ENCODE measurements at places on chromosomes 2 and 18.

GRCh38 chr2:240687741-240688552 is 3.7 kb upstream of the AQP12A start:
- no peak for DNase-seq

GRCh38 chr2:142321706-142322280 is 191.0 kb upstream of the LRP1B start:
- no peak for DNase-seq

DNA sequence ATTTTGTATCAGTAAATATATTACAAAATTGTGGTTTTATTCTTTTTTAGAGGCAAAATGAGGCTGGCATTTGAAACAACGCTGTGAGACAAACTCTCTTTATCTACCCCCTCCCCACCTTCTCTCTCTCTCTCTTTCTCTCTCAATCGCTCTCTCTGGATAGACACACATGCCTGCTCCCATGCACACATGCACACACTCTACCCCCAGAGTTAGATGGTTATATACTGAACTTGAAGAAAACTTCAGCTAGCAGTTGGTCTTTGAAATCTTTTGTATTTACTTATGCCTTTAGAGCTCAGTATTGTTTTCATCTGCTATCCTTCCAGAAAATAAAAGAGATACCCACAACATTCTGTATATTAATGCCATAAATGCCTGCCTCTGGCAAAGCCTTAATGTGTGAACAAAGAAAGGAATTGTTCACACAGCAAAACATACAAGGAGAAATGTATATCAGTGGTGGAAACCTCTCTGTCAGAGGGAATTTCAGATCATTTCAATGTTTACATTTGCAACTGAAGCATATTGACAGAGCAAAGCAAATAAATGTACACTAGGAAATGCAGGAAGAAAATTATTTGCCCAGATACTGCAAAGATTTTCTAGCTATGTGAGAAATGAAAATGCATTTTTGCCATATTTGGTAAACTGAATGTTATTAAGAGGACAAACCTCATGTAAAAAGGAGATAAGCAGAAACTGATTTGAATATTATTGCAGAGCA is 217.0 kb upstream of the UBE2E3 start:
- no peak for DNase-seq

DNA sequence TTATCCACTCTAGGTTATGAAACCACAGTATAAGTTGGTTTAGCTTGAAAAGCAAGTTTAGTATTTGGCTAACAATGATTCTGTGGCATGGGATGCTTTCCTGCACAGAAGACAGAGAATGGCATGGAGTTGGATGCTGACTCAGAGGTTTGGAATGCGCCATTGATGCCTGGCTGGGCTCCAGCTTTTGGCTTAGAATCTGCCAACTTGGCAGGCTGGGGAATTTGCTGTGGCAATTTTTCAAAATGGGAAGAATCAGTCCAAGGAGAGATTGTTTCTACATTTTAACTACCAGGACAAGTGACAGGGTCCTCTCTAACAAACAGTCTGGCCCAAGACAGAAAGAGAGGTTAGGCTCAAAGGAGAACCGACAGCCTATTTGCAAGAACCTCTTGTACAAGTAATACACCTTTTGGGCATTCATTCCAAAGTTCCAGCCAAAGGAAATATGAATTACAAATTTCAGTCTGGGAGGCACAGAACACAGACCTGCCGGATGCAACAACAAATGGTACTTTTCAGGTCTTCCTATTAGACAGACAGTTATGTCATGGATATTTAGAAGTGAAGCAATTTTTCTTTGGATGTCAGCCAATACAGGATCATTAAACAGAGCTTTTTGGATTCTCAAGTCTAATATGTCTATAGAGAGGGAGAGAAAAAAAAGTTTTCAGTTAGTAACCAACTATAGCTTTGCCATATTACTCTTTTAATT is 1027.7 kb downstream of the TMEM182 start:
- no peak for DNase-seq

DNA sequence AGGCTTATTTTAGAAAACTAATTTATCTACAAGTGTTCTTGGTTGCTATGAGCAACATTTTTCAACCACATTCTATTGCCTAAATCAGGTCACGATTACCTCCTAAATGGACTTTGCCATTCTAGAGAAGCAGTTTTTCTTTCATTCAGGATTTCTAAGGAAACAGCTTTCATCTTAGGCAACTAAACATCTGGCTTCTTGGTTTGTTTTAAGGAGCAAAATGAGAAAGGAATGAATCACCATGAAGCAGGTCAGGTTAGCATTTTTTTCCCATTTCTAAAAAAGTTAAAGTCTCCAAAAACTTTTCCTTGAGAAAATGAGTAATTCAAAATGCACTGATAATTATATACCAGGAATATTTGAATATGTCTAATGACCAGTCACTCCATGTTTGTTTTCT is 114.8 kb downstream of the GAREM1 start:
- no peak for DNase-seq

DNA sequence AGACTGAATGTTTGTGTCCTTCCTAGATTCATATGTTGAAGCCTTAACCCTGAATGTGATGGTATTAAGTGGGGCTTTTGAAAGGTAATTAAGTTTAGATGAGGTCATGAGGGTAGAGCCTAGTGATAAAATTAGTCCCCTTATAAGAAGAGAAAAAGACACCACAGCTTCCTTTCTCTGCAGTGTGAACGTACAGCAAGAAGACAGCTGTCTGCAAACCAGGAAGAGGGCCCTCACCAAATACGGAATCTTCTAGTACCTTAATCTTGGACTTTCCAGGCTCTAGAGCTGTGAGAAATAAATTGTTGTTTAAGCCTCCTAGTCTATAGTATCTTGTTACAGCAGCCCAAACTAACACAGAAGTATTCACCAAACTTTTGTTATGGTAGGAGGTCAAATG is 57.1 kb upstream of the CYTIP start:
- no peak for DNase-seq

- no peak for DNase-seq
Observed at GRCh38 chr2:74872389-74872836, 38.5 kb downstream of the HK2 start.

DNA sequence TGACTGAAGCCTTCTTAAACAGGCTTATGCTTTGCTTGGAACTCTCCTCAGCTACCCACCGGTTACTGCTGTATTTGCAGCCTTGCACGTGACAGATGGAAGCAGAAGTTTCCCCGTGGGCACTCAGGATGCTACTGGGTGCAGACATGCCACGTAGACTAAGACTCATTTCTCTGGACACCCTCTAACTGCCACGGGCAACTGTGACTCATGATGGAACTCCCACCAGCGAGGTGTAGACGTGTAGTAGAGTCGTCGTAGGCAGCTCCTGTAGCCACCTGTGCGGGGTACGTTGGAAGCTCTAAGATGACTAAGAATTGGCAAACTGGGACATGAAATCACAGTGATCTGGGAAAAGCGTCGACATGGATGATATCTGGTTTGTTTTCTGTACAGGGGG is 27.5 kb downstream of the TSHZ1 start:
- no peak for DNase-seq

DNA sequence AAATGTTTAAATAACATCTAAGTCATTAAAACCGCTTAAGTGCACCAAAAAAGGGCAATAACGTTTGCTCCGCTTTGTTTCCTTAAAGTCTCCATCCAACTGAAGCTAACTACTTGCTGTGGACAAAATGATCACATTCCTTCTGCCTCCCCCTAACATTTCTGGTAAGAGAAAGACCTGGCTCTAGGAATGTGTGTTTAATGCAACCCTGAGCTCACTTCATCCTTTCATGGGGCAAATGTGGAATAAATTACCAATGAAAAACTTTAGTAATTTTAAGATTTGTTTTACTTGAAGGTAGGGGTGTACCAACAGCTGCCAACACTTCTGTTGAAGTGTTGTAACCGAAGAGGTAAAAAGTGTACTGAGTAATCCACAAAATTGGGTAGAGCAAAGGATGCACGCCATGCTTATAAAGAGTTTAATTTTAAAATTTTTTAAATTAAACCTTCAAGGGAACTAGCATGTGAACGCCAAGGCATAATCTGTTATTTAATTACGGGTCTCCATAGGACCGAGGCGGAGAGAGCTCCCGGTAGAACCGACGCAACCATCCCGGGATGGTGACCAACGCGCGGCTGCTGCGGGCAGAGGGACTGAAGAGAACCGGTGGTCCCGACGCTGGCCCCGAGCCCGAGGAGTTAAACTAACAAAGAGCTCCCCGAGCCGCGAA is 1.1 kb downstream of the HNRNPLL start:
- peak; percentile 51 for DNase-seq

GRCh38 chr2:99468155-99468554 is 21.7 kb downstream of the REV1 start:
- no peak for DNase-seq

- no peak for DNase-seq
Observed at GRCh38 chr18:73120626-73121025, 252.8 kb upstream of the NETO1 start.

DNA sequence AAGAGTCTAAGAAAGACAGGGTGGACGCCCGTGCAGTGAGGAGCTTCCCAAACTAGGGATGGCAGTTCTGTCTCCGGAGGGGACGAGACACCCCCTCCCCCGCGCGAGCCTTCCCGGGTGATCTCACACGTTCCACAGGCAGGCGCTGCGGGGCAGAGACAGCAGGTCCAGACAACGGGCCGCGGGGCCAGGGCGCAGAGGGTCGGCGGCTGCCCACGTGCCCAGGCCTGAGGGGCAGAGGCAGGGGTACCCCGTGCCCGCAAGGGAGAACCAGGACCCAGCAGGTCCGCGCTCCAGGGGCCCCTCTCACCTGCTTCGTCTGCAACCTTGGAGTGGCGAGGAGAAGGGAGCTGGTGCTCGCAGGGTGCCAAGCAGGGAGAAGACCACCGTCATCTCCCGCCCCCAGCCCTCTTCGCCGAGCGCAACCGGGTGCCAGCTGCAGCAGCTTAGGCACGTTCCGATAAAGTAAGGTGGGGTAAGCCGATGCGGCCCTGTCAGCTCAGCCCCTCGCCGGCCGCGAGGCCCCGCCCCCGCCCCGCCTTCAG is at the start of gene GPR155:
Gene GPR155 (minus strand): TSS at position 467 of the 545 bp plus-strand sequence. CDS start 5,073 bp downstream, outside the sequence.
- DNase-seq: peak; percentile 67

DNA sequence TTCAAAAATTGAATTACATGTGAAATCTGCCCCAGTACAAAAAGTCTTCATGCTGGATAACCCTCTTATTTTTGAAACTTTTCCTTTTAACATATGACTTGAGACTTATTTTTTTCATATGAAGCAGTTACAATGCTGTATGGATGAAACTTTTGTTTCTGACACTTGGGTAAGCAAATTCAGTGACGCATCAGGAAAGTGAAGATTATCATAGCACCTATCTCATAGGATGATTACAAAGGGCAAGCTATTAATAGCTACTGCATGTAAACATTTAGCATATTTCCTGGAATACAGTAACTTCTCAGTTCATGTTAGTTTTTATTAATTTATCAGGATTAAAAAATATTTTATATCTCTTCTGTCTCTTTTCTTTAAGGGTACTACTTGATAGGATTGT is 1109.2 kb downstream of the LRP1B start:
- no peak for DNase-seq

- DNase-seq: no peak
Observed at GRCh38 chr18:35141567-35142274, 99.1 kb upstream of the ZNF397 start.

DNA sequence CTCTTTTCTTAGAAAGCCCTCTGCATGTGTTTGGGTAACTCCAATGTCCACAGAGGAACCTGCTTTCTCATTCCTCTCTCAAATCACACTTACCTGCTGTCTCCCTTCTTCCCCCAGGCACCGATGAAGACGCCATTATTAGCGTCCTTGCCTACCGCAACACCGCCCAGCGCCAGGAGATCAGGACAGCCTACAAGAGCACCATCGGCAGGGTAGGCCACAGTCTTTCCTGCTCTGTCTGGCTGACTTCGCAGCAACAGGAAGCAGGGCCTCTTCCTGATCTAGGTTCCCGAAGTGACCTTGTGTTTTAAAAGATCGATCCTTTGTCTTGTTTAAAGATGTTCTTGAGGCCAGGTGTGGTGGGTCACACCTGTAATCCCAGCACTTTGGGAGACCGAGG is 25.0 kb upstream of the GMCL1 start:
- DNase-seq: no peak

DNA sequence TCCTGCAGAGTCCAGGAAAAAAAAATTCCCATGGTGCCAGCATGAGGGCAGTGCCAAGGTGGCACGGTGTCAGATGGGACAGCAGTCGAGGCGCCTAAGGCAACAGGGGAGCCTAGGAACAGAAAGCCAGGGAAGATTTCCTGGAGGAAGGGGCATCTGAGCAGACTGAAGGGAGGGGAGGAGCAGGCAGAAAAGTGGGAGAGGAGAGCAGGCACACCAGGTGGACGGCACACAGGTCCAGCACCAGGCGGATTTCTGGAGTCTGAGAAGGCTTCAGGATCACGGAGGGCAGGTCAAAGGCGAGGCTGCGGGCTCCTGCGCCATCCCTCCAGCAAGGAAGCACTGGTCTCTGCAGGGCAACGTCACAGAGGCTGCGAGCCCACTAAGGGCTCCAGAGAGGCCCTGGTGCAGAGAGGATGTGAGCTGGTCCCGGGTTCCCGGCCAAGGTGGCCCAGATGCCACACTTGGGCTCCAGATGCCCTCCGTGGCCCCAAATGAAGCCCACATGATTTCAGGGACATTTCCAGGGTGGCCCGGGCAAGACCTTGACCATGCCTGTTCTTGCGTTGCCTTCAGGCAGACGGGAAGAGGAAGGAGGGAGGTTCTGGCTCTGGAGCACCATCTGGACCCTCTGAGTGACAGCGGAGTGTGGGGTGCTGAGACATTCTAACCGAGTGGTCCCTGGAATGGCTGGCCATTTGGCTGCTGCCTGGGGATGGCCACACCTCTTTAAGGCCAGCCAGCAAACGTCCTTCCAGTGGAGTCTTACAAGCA is 4.1 kb downstream of the HS6ST1 start:
- DNase-seq: peak; percentile 19

- no peak for DNase-seq
Observed at GRCh38 chr18:12422936-12423335, 15.2 kb downstream of the PRELID3A start.

- no peak for DNase-seq
Observed at GRCh38 chr18:37314534-37314933, 251.1 kb downstream of the CELF4 start.

- no peak for DNase-seq
Observed at GRCh38 chr2:27708666-27709065, 45.0 kb downstream of the SLC4A1AP start.

DNA sequence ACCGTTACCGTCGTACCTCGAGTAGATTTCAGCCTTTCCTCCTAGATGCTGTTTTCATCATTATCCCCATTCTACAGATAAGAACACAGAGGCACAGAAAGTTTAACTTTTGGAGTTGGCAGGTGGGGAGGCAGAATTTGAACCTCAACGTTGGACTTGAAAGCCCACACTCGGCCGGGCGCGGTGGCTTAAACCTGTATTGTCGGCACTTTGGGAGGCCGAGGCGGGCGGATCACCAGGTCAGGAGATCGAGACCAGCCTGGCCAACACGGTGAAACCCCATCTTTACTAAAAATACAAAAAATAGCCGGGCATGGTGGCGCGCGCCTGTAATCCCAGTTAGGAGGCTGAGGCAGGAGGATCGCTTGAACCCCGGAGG is 11.5 kb downstream of the CATIP start:
- no peak for DNase-seq

- DNase-seq: peak; percentile 67
Observed at GRCh38 chr2:157627594-157628476, 829 bp downstream of the ACVR1C start.

- no peak for DNase-seq
Observed at GRCh38 chr2:45182667-45183295, 173.5 kb upstream of the SIX2 start.

All from stimulated activated CD8-positive, alpha-beta memory T cell treated with anti-CD3 and anti-CD28 coated beads, Interleukin-4, amount 100 ng/mL, for 48 hours (primary cell).